ENCODE measurements at places on chromosomes 5 and 9.
A peak's percentile ranks its signal among the peaks of the same experiment; 100 is the strongest.

GRCh38 chr5:65760504-65761275 lies 38.7 kb downstream of the NLN start:
- DNase-seq = no peak

DNA sequence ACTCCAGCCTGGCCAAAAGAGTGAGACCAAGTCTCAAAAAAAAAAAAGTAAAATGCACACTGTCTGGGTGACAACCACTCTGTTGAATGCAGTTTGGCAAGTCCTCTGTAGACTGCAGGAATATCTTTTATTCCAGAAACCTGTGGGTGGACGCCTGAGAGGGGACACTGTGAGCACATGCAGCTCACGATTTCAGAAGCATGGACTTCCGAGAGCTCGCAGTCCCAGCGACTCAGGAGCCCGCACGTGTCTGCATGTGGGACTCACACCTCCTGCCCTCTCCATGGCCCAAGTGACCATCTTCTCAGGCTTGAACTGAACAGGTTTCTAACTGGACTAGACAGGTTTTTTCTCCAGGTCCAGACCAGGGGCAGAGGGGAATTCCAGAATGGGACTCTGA lies 388.6 kb upstream of the IRX2 start:
- DNase-seq = no peak

GRCh38 chr9:5631026-5631425 lies 2.1 kb downstream of the RIC1 start:
- no peak for DNase-seq

GRCh38 chr5:2899311-2899710 lies 147.8 kb upstream of the IRX2 start:
- no peak for DNase-seq

- no peak for DNase-seq
Observed at GRCh38 chr9:37693260-37693659, 42.5 kb downstream of the FRMPD1 start.

DNA sequence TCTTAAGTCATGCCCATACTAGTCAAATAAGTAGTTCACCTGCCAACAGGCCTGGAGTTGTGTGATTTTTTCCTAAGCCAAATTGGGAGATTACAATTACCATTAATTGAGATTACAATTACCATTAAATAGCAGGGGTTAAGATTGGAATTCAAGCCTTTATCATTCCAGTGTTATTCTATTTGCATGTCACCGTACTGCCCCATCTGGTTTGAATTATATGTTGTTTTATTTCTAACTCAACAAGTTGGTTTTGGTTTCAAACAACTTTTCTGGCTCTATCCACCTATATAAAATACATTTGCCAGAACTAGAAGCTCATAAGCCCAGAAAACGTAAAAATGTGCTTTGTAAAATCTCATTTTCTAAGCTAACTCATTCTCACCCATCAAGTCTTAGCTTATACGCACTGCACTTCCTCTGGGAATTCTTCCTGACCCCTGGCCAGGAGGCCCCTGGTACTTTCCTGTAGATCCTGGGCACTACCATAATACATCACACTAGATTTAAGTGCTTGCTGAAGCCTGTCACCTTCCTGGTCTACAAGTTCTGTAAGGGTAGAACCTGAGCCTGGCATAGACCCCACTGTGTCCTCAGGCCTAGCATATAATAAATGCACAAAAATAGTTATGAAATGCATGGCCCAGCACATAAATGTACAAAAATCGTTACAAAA lies 242.0 kb upstream of the TRPM3 start:
- DNase-seq = no peak

- DNase-seq = no peak
Observed at GRCh38 chr5:32707418-32707997, 3.6 kb upstream of the NPR3 start.

DNA sequence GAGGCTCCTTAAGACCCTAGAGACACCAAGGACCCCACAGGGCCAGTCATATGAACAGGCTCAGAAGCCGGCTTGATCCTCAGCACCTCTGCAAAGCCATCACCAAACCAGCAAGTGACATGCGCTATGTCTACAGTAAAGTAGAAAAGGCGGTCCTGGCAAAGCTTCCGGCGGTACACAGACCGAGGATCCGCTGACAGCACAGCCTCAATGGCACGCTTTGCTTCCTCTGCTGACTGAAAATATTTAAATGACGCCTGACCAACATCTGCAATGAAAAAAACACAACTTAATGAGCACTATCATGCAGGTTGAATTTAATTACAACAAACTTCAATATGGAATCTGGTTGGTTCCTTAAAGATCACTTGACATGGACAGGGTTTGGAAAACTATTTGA lies 17.6 kb downstream of the TRMO start:
- DNase-seq = no peak

GRCh38 chr5:141701360-141702119 lies 19.5 kb upstream of the ARAP3 start:
- DNase-seq = no peak

DNA sequence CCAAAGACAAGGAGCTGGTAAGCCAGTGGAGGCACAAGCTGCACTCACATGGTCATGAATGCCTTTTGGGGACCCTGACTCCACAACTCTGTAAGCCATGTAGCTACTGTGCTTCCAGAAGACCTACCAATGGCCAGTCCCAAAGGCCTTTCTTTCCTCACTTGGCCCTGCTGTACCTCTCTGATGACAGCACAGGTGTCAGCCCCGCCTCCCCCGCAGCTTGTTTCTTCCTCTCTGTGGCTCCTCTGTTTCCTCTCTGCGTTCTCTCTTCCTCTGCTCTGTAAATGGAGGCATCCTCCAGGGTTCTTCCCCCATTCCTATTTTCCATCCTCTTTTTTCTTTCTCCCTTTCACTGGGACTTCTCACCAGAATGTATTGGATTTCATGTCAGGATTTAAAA lies 26.7 kb downstream of the SH3TC2 start:
- no peak for DNase-seq

DNA sequence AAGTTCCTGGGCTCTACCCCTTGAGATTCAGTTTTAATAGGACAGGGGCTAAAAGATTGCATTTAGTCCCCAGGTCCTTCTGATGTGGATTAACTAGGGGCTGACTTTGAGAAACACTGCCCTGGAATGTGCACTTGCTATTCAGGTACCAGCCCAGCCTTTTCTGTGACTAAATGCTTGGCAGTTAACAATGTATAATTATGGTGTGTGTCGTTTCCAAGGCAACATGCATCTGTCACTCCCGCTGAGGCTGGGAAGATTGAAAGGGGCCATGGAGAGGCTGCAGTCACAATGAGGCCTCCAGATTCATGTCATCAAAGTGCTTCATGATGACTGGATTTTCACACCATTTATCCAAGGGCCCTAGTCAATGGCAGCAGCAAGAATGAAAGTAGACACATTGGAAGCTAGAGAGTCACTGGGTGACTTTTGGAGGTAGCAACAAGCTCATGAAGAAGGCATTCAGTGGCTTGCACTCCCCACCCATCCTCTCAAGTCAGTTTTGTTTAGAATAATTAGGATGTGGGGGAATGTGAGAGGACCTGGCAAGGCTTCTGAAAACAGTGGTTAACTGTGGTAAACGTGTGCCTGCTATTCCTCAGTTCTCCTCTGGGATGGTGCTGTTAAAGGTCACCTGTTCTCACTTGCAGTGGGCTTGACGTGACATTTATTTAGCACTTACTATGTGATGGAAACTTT lies 28.3 kb downstream of the RAI14 start:
- DNase-seq = no peak

DNA sequence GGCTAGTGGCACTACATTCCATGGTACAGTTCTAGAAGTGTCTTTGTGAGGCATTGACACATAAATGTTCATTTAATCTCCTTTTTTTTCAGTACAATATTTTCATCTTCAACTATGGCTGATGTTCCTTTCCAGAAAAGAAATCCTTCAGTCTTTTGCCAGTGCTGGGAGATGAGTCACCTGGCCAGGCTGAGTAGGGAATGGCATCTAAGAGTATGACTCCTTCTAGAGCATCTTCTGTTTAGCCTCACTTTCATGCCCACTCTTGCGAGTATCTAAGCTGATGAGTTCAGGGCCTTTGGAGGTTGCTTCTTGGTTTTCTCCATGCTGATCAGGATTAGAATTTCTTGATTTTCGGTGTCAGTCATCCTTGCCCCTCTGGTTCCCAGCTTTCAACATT lies 124.4 kb downstream of the SLC28A3 start:
- no peak for DNase-seq

DNA sequence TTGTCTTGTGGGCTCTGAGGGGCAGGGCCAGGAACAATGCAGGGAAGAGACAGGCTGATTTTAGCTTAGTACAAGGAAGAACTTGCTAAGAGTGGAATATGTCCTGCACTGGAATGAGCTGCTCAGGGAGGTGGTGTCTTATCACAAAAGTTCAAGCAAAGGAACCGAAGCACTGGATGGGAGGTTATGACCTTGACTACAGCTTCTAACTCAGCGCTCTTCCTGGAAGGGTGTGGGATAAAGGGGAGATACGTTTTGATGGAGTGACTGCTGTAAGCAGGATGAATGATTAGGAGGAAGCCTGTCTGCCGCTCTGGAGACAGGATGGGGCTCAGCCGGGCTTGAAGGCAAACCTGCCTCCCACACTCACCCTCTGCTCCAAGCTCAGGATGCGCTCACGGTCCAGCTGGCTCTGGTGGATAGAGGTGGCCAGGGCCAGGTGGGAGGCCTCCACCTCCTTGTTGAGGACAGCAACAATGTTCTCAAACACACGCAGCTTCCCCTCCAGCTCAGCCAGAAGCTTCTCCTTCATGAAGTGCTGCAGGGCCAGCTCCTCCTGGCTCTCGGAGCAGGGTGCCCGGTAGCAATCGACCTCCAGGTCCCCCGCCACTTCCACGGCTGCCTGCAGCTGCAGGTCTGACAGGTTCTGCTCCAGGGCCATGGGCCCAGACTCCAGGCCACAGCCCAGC lies 13.5 kb downstream of the TRAF1 start:
- no peak for DNase-seq

GRCh38 chr9:37639109-37639762 lies 11.5 kb upstream of the FRMPD1 start:
- no peak for DNase-seq

DNA sequence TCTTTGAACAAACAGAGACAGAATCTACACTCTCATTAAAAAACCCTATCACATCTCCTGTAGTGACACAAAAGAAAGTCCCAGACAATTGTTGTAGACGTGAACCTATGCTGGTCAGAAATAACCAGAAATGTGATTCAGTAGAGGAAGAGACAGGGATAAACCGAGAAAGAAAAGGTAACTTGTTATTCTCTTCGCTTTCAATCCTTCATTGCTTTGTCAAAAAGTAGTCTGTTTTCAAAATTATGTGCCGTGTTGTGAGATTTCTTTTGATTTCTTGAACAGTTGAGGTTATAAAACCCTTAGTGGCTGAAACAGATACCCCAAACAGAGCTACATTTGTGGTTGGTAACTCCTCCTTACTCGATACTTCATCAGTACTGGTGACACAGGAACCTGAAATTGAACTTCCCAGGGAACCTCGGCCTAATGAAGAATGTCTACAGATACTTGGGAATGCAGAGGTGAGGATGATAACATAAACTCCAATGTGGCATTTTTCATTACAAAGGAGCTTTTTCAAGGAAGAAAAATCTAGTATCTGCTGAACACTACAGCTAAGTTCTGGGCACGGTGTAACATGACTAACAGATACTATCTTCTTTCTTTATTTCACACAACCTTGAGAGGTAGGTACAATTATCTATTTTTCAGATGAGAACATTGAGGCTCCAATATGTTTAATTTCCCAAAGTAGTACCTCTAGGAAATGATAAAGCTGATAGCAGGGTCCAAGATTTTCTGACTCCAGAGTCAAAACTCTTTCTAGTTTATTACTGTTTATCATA lies 14.3 kb downstream of the HMGCR start:
- DNase-seq = no peak

DNA sequence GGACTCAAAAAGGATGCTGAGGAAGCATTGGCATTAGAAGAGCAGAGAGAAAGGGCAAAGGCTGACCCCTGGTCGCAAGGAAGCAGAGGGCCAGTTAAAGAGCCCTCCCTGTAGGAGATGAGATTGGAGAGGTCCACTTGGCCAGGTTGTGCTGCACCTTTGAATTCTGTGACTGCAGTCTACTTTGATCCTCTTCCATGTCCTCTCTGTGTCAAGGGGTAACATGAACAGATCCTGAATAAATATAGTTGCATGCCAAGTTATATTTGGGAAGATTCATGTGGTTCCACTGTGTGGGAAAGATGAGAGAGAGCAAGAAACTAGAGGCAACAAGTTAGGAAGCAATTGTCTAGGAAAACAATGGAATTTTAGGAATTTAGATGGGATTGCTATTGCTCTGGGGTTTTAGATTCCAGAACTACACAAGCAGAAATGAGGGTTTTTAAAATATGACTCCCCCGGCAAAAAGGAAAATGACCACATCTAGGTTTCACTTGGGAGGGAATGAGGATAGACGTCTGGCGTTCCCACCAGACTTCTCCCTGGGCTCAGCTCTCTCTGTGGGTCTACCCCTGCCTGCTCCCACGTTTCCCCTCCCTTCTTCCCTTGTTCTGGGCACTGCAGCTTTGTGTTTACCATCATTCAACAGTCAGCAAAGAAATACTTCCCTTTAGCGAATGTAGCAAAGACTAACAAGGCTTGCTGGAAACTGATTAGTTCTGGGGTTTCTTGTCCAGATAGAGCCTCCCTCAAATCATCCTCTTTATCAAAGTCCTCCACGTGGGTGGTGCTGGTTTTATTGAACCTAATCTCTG lies 63.6 kb downstream of the SNX18 start:
- no peak for DNase-seq

GRCh38 chr9:138024831-138025291 lies 147.3 kb downstream of the CACNA1B start:
- peak; percentile 33 for DNase-seq

DNA sequence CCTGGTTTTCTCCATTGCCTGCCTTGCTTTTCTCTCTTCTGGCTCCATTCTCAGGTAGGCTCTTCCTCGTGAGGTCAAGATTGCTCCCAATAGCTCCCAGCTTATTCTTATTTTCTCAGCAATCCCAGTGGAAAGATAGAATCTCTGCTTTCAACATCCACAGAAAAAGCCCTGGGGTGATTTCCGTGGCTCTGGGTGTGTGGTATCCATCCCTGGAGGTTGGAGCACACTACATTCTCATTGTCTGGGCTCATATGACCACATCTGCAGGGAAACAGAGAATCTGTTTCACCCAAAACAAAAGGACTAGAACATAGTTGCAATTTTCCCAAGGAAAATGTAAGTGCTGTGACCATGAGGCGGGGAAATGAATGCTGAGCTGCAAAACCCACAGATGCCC lies 236.0 kb downstream of the TENT4A start:
- DNase-seq = no peak

GRCh38 chr5:146052780-146053179 lies 52.6 kb downstream of the PLAC8L1 start:
- DNase-seq = no peak

DNA sequence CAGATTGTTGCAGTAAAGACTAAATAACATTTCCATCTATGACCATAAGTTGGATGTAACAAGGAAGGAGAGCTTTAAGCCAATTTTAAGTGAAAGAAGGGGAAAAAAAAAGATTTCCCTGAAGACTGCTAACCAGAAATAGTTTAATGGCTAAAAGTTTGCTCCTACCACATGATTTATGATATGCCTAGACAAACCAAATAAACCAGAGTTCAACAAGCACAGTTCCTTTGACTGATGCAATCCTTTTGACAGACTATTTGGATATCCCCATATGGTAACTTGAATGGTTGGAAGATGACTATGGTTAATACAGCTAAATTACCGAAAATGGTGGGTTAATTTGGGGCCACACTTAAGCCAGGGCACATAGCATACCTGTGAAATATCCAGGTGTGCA lies 338.5 kb downstream of the CETN3 start:
- DNase-seq = no peak
